ENCODE measurements at places on chromosomes 3 and 15. TPM values are rescaled to one million over a fixed set of nuclear protein-coding genes. Genes with fewer than 3 reads are reported as not detected.

Gene DAZL
- not detected for total RNA-seq

Gene RBMS3
- 7.5 TPM for total RNA-seq

Gene CORO2B
- not detected for total RNA-seq

Gene PLCB2
- total RNA-seq, result 3.2 TPM

Gene CYP11A1
- not detected for total RNA-seq

Gene DNAJA4
- 8.7 TPM for total RNA-seq

Gene VGLL3
- 0.05 TPM for total RNA-seq

Gene NMB
- total RNA-seq, result 5.4 TPM

Gene LYZL4
- total RNA-seq, result not detected

Gene NMD3
- total RNA-seq, result 52.2 TPM

Gene ARHGAP31
- 13.9 TPM for total RNA-seq

Gene PLS1
- total RNA-seq, result 10.5 TPM
